ENCODE measurements at places on chromosomes 7 and 10.

DNA sequence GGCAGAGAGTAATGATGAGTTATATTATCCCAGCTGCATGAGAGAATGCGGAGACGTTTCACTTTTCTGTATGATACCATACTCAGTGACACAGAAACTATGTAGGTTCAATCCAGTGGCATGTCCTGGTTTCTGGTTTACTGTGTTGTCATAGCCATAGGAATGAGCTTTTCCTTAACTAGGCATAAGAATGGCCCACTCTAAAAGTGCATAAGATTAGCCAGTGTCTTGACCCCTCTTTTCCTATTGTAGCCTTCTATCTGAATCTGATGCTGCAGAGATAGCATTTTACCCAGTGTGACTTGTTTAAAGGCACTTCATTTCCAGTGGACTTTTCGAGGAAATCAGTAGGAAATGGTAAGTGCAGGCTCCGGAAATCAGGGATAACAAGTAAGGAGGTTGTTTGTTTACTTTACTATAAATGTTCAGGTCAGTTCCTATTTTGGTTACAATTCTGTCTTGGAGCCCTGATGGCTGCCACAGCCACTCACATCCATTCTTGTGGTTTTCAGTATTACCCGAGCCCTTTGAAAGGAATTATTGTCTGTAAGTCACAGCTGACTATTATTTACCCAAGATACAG is 70.5 kb downstream of the SEMA3A start:
- no peak for DNase-seq

DNA sequence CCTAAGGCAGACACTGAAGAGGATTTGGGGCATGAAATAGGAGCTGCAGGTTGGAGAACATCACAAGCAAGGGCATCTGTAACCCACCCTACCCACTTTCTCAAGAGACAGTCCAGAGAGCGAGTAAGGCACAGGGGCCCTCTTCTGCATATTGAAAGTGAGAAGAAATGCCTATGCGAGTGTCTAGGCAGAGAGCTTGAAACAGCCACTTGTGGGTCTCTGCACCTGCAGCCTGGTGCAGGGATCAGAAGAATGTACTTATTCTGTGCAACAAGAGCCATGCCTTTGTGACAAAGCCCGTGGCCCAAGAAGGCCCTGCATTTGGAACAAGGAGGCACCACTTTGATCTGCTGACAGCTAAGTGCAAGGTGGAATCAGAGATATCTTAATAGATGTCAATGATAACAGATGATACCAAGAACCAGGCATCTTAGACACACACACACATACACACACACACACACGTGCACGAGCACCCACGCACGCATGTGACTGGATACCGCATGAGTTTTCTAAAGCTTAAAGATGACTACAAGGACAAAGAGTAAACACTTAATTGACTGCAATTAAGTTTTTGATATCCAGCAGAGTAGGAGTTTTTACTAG is 89.3 kb downstream of the NPSR1 start:
- no peak for DNase-seq

GRCh38 chr10:122974023-122974422 is 6.2 kb upstream of the PSTK start:
- no peak for DNase-seq

GRCh38 chr10:128981251-128981650 is 485.8 kb upstream of the MGMT start:
- no peak for DNase-seq

- no peak for DNase-seq
Measured at GRCh38 chr7:27106901-27107240, 4.4 kb upstream of the HOXA2 start.

DNA sequence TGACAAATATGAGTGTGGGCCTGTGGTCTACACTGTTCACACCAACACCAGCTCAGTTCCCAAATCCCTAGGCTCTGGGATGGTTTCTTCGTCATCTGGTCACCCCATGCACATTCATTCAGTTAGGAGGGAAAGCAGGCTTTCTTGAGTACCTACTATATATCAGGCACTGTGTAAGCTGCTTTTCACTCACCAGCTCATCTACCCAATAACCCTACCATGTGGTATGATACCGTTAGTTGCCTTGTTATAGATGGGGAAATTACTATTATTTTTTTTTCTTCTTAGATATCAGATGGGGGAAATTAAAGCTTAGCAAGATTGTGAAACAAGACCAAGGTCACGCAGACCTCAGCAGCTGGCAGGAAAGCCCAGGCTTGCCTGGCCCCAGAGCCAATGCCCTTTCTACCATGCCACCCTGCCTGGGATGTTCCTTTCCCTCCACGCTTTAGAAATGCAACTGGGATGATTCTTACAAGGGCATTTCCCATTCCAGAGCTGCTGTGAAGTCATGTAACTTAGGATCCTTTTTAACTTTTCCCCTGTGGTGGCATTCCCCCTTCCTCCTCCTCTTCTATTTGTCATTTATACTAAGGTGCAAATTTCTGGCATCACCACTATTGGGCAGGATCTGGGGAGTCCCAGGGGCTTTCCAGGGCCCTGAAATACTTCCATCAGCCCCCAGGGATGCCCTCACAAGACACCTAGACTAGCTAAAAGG is 93.1 kb upstream of the EFCAB10 start:
- DNase-seq: no peak

DNA sequence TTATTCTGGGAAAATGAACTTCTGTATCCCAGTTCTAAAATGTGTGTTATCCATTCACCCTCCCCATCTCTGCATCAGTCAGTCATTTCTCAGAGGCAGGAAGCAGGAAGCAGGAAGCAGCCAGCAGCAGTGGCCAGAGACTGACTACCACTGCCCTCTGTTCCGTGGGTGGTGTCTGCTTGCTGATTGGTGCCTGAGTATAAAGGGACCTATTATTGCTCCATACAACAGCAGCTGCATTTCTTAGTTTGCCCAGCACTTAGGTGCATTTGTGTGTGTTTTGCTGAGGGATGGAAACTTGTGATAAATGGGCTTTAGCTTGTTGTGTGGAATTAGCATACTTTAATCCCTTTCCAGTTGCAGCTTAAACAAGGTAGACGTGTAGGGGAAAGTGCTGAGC is 582.2 kb downstream of the SORCS1 start:
- DNase-seq: no peak

GRCh38 chr10:89475125-89475524 is 60.3 kb downstream of the SLC16A12 start:
- DNase-seq: no peak

DNA sequence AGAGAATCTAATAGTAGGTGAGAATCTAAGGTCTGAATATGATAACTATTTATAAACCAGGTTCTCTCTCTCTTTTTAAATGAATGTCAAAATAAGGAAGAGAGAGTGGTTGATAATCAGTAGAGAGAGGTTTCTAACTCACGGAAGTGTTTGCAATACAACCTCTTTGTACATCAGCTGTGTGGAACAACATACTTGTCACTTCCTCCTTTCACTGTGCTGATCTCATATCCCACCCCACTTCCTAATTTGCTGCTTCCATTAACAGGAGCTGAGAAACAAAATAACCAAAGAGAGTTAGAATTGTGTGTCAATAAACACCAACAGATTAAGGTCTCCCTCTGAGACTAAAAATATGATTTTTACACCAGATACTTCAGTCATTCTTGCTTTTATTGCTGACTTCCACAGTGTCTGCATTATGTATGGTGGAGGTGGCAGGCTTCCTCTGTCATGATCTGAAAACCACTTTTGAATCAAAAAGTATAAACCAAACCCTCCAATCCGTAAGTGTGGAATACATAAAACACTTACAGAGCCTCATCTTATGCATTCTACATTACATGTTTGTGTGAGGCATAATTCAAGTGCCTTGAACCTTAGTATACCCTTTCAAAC is 25.0 kb downstream of the CACUL1 start:
- DNase-seq: peak; percentile 35

- no peak for DNase-seq
Measured at GRCh38 chr10:11255156-11255555, 237.5 kb downstream of the CELF2 start.

GRCh38 chr10:77289790-77290189 is 347.8 kb downstream of the KCNMA1 start:
- no peak for DNase-seq

- DNase-seq: no peak
Measured at GRCh38 chr10:124239134-124239533, 145.7 kb upstream of the CHST15 start.

GRCh38 chr10:119469846-119470245 is 72.7 kb downstream of the RGS10 start:
- DNase-seq: no peak

DNA sequence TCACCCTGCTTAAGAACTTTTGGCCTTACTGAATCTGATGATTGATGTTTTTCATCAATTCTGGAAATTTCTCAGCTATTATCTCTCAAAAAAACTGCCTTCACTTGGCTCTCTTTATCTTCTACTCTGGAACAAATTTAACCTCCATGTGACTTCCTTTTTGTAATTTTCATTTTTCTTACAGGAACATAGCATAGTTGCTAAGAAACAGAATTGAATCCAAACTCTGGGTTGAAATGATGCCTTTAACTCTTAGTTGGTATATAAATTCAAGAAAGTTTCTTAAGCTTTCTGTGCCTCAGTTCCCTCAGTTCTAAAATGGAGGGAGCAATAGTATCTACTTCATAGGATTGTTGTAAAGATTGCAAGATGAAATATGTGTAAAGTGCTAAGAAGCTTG is 19.8 kb downstream of the GPR141 start:
- no peak for DNase-seq

DNA sequence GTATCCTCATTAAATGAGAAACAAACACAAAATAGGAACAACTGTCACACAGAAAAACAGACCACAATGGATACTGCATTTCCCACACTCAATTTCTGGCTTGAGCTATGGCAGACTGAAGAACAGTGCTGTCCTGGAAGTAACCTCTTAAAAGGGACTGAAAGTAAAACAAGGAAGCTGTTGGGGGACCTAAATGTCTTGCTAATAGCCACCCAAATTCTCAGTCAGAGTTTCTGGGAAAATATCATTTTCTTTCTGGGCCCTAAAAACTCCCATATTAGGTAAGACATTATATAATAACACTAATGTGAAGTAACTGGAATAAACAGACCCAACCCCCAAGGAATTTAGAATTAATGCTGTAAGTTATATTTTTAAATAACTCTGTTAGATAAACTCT is 80.9 kb upstream of the TFEC start:
- DNase-seq: no peak

GRCh38 chr10:87918254-87918859 is 54.9 kb downstream of the PTEN start:
- no peak for DNase-seq

- no peak for DNase-seq
Measured at GRCh38 chr10:89301232-89301631, 614 bp upstream of the IFIT2 start.

DNA sequence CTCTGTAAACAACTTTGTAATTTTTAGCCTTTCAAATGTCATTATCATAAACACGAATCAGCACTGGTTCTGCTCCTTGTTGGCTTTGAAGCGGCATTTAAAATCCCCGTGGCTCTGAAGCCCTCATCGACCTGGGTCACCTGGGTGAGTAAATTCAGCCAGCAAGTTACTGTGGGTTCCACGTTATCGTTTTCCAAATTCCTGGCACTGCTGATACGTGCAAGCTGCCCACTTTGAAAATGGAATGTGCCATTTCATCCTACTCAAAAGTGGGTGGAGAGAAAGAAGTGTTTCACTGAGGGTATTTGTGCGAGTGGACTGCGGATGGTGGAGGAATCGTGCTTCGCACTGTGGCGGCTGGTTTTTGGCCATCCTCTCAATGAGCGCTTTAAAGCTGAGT is 281.7 kb downstream of the KLF6 start:
- no peak for DNase-seq

DNA sequence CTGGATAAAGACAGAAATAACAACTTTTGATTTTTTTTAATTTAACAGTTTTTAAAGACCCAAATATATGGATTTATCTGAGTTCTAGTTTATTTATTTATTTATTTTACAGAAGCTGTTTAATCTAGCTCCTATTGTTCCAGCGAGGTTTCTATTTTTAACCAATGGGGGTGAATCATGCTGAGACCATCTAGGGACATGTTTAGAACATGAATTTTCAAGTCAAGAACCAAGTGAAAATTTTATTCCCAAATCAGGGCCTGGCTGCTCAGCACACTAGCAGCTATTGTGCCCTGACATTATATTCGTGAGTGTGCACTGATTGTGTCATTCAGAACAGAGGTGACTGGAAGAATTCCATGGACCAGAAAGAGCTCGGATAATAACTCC is 24.6 kb upstream of the MPP7 start:
- no peak for DNase-seq

GRCh38 chr10:48266528-48266927 is 8.0 kb downstream of the FRMPD2 start:
- no peak for DNase-seq

GRCh38 chr10:52599551-52600200 is 172.9 kb downstream of the MBL2 start:
- DNase-seq: no peak

- DNase-seq: no peak
Measured at GRCh38 chr10:114472877-114473253, 68.6 kb upstream of the AFAP1L2 start.

DNA sequence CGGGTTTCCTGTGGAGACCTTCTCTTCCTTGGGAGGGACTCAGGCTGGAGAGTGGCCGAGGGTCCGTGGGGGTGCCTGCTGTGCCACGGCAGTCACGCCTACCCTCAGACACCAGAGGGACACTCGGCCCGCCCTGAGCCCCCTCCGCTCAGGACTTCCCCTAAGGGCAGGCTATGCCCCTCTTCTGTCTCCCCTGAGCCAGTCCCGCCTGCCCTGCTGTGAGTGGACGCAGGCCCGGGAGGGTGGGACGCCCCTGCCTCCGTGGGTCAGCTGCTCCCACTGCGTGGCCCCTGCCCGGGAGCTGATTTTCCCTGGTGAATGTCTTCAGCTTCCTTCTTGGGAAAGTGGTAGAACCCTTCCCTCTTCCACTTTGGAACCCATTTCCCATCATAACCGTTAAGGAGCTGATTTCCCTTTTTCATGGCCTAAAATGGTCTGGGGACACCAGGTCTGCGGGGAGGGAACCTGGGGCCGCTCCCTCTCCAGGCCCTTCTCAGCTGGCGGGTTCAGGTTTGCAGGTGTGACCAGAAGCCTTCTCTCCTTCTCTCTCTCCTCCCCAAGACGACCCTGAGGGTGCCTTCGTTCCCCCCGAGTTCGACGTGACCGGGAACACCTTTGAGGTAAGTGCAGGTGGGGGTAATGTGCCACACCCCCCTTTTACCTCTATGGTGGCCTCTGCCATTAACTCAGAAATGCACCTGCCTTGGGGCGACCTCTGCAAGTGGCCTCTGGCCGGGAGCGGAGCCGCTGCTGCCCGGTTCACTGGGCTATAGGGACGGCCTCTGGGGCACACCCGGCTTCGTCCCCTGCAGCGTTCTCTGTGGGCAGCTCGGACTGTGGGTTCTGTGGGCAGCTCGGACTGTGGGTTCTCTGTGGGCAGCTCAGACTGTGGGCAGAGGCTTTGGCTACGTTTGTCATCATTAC is 7.9 kb downstream of the KNDC1 start:
- DNase-seq: no peak

DNA sequence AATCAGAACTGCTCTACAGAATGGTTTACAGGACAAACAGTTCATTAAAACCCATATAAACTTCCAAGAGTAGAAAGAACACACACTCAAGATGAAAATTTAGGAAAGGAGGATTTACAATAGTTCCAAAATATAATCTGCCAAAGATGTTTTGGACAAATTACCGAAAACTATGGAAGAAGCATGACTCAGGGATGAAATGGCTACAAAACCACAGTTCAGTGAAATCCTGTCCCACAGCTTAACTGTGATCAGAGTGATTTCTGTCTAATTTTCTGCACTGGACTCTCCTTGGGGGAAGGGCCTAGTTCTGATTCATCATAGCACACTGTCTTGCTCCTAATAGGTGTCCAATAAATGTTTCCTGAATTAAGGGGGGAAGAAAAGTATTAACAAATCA is 82.2 kb downstream of the HIPK2 start:
- no peak for DNase-seq

All from CD8-positive, alpha-beta memory T cell (primary cell).